Vein endothelial cell (primary cell): ENCODE measurements at places on chromosomes 11 and 22. TPM values are rescaled to one million over a fixed set of nuclear protein-coding genes. Genes with fewer than 3 reads are reported as not detected.

The PGR gene
- total RNA-seq: 0.10 TPM in 1 of 2 replicates, not detected in the other

The TTC38 gene
- total RNA-seq: 27.8 and 45.9 TPM in 2 replicates

The SCGB1A1 gene
- total RNA-seq: not detected in 2 replicates

The HIRA gene
- total RNA-seq: 19.3 and 20.9 TPM in 2 replicates

The ANO9 gene
- 0.33 and 0.48 TPM in 2 replicates for total RNA-seq
